ENCODE measurements at places on chromosomes 7 and 10. TPM values are rescaled to one million over a fixed set of nuclear protein-coding genes. Genes with fewer than 3 reads are reported as not detected.

CALY gene
- total RNA-seq = not detected

CUZD1 gene
- 0.17 TPM for total RNA-seq

HOXA4 gene
- total RNA-seq = 0.43 TPM

PHYHIPL gene
- total RNA-seq = not detected

FAM237B gene
- total RNA-seq = not detected

LRRC18 gene
- total RNA-seq = under 0.01 TPM

NEBL gene
- total RNA-seq = 0.22 TPM

SPDYE2B gene
- total RNA-seq = not detected

Measured in dermis lymphatic vessel endothelial cell (primary cell).